Activated CD8-positive, alpha-beta memory T cell treated with anti-CD3 and anti-CD28 coated beads for 1 hour (primary cell): ENCODE measurements at places on chromosomes 12 and 14.

GRCh38 chr14:79325071-79325470, 886.2 kb downstream of the DIO2 start:
- no peak for DNase-seq

- no peak for DNase-seq
These were observed 34.1 kb upstream of the INF2 start for GRCh38 chr14:104655128-104655848.

- DNase-seq, result no peak
These were observed at the start of gene TTC9 for GRCh38 chr14:70641548-70642302. Gene TTC9, plus strand, starts transcription at chr14:70641916. Its CDS starts 214 bp downstream, at chr14:70642130.

GRCh38 chr12:42790761-42791151, 201.2 kb upstream of the PRICKLE1 start:
- DNase-seq, result no peak

GRCh38 chr14:65170768-65171507, 68.6 kb upstream of the MAX start:
- peak; percentile 8 for DNase-seq

DNA sequence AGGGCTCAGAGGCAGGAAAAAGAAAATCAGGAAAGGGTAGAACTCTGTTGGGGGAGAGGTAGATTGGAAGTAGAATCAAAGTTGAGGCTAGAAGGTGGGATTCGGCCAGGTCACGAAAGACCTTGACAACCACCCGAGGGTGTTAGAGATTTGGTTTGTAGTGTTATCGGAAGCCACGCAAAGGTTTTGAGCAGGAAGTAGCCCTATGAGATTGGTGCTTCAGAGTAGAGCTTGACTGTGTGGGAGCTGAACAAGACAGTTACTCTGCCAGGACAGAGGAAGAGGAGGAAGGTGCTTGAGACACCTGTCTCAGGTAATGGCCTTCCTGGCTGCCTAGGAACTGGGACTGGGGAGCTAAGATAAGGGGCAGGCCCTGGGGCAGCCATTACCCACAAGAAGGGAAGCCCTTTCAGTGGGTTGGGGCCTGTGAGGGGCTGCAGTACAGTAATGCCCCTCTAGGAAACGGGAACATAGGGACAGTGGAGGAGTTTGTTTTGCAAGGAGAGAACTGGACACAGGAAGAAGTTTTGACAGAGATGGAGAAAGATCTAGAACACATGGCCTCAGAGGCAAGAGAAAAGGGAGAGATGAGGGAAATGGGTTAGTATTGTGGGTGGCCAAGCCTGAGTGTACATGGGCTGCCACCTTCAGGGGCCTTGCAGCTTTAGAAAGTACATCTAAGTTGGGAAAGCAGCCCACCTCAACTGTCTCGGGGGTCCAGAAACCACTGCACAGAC, 73.5 kb downstream of the RIN3 start:
- no peak for DNase-seq

DNA sequence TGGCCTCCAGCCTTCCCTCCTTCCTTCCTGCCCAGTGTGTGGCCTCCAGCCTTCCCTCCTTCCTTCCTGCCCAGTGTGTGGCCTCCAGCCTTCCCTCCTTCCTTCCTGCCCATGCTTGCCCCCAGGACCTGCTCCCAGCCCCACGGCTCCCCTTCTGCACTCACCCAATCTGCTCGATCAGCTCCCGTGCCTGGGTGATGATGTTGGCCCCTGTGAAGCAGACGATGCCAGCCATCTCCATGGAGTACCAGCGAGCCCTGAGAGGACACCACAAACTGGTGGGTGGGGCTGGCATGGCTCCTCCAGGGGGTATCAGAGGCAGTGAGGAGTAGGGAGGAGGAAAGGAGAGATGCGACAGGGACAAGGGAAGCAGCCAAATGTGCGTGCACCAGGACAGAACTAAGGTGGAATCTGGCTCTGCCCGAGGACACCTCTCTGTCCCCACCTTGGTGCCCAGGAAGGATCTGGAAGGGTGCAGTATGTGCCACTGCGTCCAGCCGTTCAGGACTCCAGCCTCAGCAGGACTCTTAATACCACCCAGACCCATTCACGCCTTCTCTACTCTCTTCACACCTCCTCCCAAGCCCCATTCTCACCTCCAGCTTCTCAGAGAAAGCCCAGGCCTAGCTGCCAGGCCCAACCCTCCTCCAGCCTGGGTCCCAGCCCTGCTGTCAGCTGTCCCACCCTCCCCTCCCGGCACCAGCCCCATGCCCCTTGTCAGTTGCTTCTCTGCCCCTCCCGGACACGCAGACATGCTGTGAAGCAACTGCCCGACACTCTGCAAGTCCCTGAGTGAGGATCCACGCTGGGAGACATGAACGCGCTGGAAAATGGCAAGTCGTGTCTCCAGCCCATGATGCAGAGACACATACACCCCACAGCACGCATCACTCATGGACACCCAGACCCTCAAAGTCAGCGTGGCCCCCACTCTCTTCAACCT, 22.7 kb downstream of the POLE start:
- no peak for DNase-seq

DNA sequence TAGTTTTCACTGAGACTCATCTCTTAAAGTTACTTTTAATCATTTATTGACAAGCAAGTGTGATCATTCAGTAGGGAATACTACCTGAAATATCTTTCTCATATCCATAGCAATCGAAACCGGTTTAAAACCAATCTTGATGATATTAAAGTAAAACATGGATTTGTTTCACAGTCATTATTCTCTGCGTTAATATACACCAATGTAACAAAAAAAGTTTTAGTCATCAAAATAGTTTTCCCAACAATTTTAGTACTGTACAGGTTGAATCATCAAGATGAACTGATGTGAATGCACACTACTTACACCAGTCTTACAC, 137.0 kb upstream of the KRAS start:
- no peak for DNase-seq

- DNase-seq, result no peak
These were observed 243.1 kb downstream of the AKAP6 start for GRCh38 chr14:32571995-32572866.

- peak; percentile 11 for DNase-seq
These were observed 48.6 kb upstream of the TMEM233 start for GRCh38 chr12:119544765-119545625.

- no peak for DNase-seq
These were observed 86.6 kb downstream of the PHLDA1 start for GRCh38 chr12:75944905-75945432.

- no peak for DNase-seq
These were observed 14.1 kb downstream of the FBXW8 start for GRCh38 chr12:116924558-116925453.
